ENCODE measurements at places on chromosomes 3 and 15. TPM values are rescaled to one million over a fixed set of nuclear protein-coding genes. Genes with fewer than 3 reads are reported as not detected.

Gene LINGO1
- total RNA-seq: 13.7 TPM

- no peak for DNase-seq
- H3K4me3 ChIP-seq: no peak overlapping the region
- no peaks in the 10 kb centered on the region for H3K27me3 ChIP-seq
- H3K36me3 ChIP-seq: peaks cover 4% of the 10 kb centered on the region
- H3K27ac ChIP-seq: no peak overlapping the region
Observed at GRCh38 chr15:101093958-101094357, 157.9 kb downstream of the CHSY1 start.

Gene CHRD
- total RNA-seq: 11.4 TPM

GRCh38 chr3:144816323-144816722, 844.7 kb downstream of the DIPK2A start:
- H3K27me3 ChIP-seq: no peaks in the 10 kb centered on the region
- H3K36me3 ChIP-seq: no peaks in the 10 kb centered on the region
- H3K27ac ChIP-seq: no peak overlapping the region
- peak; percentile 8 for DNase-seq
- no peak overlapping the region for H3K4me3 ChIP-seq
- H3K4me1 ChIP-seq: no peaks in the 10 kb centered on the region

Gene INTS14
- 26.3 TPM for total RNA-seq

DNA sequence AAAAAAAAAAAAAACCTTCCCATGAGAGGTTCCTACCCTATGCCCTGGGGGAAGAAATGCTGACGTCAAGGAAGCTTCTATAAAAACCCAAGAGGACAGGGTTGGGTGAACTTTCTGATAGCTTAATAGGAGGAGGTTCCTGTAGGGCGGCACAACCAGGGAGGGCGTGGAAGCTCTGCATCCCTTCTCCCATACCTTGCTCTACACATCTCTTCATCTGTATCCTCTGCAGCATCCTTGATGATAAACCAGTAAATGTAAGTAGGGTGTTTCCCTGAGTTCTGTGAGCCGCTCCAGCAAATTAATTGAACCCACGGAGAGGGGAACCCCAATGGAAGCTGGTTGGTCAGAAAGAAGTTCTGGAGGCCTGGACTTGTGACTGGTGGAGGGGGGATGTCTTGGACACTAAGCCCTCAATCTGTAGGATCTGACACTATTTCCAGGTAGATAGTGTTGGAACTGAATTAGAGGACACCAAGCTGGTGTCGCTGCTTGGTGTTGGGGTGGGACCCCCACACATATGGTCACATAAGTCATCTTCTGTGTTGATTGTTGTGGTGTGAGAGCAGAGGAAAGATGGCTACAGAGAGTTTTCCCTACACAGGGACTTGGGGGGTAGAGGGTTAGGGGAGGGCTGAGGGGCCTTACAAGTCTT, 91.5 kb downstream of the ST6GAL1 start:
- DNase-seq: no peak
- no peaks in the 10 kb centered on the region for H3K27me3 ChIP-seq
- no peaks in the 10 kb centered on the region for H3K36me3 ChIP-seq
- H3K4me1 ChIP-seq: no peaks in the 10 kb centered on the region
- H3K27ac ChIP-seq: no peak overlapping the region
- H3K4me3 ChIP-seq: no peak overlapping the region

DNA sequence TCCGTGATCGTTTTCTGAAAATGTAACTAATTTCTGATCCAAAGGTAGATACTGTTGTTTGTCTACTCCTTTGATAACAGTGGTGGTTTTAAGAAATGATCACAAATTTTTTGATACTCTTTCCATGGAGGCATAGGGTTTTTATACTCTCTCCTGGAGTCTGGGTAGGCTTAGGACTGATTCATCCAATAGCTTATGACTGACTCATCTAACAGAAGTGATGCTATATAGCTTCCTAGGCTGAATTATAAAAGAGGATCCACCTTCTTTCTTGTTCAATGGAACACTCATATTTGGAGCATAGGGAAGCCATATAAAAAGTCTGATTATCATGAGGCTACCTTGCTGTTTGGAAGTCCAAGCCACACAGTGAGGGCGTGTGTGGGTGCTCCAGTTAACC, 84.3 kb downstream of the CHST2 start:
- no peak for DNase-seq
- peaks cover 4% of the 10 kb centered on the region for H3K4me1 ChIP-seq
- H3K27me3 ChIP-seq: no peaks in the 10 kb centered on the region
- H3K27ac ChIP-seq: no peak overlapping the region
- H3K4me3 ChIP-seq: no peak overlapping the region

GRCh38 chr3:30457726-30458125, 148.7 kb upstream of the TGFBR2 start:
- DNase-seq: no peak
- H3K4me3 ChIP-seq: no peak overlapping the region
- H3K4me1 ChIP-seq: no peaks in the 10 kb centered on the region
- no peaks in the 10 kb centered on the region for H3K27me3 ChIP-seq
- H3K27ac ChIP-seq: no peak overlapping the region

DNA sequence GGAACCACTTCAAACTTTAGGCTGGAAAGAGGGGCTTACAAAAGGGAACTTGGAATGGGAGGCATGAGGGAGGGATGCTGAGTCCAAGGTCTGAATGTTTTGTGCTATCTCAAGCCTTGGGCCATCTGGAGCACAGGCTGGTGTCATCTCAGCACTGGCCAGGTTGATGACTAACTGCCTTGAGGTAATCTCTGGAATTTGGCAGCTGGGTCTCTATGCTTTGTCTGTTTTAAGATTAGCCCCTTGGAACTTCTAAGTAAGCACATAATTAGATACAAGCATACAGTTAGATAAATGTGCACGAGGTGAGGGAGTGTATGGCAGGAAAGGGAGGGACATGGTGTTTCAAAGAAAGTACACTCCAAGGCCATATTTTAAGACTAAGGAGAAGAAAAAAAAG, 252.4 kb upstream of the CCDC54 start:
- DNase-seq: no peak
- no peak overlapping the region for H3K4me3 ChIP-seq

Gene DAPK2
- 6.6 TPM for total RNA-seq

DNA sequence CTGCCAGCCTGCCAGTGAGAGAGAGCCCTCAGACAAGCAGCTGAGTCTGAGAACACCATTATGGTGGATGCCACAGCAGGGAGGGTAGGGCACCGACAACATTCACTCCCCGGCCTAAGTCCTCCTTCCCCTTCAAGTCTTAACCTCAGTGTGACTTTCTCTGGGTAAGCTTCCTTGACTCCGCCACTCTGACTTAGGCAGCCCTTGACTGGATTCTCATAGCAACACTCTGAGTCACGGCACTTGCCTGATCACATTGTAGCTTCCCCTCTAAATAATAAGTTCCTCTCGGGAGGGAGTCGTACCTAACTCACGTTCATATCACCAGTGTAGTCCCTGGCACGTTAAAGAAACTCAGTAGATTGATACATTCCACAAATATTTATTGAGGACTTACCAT, 180.5 kb downstream of the FOXB1 start:
- no peak for DNase-seq
- H3K4me3 ChIP-seq: no peak overlapping the region
- H3K27ac ChIP-seq: no peak overlapping the region
- H3K27me3 ChIP-seq: no peaks in the 10 kb centered on the region
- H3K4me1 ChIP-seq: no peaks in the 10 kb centered on the region

Gene POPDC2
- total RNA-seq: 0.89 TPM

- no peaks in the 10 kb centered on the region for H3K27me3 ChIP-seq
- peaks cover 48% of the 10 kb centered on the region for H3K36me3 ChIP-seq
- DNase-seq: no peak
- peak overlapping the region; percentile 92 for H3K27ac ChIP-seq
- H3K4me3 ChIP-seq: no peak overlapping the region
Observed at GRCh38 chr15:64857421-64857820, 15.7 kb downstream of the PLEKHO2 start.
